AG04450 (cell line): ENCODE measurements at places on chromosomes 7 and 10.

- no peak for DNase-seq
Measured at GRCh38 chr10:8273749-8274148, 219.3 kb downstream of the GATA3 start.

DNA sequence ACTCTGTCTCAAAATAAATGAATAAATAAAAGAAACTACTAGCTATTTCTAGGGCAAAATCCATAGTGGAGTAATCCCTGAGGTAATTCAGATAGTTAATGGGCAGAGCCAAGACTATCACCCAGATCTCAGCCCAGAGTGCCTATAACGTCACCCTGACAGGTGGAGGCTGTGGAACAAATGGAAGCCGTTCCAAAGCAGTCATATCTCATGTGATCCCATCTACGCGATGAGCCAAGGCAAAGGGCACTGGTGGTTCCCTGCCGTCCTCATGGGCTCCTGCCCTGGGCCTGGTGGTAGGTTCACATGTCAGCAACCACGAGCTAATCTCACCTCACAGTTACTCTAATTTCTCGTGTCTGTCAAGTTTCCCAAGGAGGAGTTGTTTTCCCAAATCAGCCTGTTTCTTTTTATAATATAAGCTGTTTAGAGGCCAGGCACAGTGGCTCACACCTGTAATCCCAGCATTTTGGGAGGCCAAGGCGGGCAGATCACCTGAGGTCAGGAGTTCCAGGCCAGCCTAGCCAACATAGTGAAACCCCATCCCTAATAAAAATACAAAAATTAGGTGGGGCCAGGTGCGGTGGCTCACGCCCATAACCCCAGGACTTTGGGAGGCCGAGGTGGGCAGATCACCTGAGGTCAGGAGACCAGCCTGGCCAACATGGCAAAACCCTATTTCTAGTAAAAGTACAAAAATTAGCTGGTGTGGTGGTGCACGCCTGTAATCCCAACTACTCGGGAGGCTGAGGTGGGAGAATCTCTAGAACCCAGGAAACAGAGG is 22.5 kb upstream of the ASCC1 start:
- no peak for DNase-seq

DNA sequence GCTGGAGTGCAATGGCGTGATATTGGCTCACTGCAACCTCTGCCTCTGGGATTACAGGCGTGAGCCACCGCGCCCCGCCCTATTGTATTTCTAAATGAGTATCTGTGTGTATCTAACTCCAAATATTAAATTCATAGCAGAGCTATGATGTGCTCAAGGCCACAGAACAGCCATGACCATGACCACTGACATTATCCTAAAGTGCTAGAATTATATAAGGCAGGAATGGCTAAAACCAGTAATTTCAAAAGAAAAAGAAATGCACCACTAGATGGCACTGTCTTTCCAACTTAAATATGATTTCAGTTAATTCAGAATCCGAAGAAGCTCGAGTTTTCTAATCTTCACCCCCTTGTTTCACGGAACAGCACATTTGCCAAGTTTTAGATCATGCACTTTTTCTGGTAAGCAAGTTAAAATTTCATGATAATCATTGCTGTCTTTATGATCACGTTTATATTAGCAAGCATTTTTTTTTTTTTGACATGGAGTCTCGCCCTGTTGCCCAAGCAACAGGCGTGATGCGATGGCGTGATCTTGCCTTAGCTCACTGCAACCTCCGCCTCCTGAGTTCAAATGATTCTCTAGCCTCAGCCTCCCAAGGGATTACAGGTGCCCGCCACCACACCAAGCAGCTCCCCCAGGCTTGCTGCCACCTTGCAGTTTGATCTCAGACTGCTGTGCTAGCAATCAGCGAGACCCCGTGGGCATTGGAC is 65.3 kb downstream of the OR13A1 start:
- no peak for DNase-seq

GRCh38 chr7:45690762-45691150 is 116.6 kb downstream of the ADCY1 start:
- DNase-seq: no peak

GRCh38 chr10:3782451-3783315 is 2.3 kb downstream of the KLF6 start:
- DNase-seq: peak; percentile 88

DNA sequence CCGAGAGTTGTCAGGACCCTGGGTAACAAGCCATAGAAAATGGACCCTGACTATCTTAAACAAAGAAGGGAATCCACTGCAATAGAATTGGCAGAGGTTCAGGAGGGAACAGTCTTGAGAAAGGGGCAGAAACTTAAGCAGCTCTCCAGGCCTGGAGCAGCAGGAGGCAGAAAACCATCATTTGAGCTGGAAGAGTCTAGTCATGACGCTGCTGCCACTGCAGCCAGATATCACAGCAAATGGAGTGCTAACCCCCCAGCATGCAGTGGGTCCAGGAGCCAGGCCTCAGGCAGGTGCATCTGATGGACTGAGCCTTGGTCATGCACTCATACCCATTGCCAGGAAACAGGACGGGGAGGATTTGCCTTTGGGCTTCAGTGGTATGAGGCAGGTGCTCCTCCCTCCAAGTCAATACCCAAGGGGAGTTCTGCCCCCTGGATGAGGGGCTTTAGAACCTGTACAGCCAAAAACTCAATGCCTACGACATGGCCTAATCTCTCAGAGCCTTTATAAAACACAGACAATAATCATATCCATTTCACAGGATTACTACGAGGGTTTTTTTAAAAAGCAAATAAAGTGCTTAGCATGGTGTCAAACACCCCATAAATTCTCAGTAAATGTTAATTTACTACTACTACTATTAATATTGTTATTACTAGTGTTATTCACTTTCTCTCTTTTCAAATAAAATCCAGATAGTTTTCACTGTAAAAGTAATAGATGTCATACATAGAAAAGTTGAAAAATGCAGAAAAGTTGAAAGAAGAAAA is 30.7 kb downstream of the DUSP5 start:
- no peak for DNase-seq

DNA sequence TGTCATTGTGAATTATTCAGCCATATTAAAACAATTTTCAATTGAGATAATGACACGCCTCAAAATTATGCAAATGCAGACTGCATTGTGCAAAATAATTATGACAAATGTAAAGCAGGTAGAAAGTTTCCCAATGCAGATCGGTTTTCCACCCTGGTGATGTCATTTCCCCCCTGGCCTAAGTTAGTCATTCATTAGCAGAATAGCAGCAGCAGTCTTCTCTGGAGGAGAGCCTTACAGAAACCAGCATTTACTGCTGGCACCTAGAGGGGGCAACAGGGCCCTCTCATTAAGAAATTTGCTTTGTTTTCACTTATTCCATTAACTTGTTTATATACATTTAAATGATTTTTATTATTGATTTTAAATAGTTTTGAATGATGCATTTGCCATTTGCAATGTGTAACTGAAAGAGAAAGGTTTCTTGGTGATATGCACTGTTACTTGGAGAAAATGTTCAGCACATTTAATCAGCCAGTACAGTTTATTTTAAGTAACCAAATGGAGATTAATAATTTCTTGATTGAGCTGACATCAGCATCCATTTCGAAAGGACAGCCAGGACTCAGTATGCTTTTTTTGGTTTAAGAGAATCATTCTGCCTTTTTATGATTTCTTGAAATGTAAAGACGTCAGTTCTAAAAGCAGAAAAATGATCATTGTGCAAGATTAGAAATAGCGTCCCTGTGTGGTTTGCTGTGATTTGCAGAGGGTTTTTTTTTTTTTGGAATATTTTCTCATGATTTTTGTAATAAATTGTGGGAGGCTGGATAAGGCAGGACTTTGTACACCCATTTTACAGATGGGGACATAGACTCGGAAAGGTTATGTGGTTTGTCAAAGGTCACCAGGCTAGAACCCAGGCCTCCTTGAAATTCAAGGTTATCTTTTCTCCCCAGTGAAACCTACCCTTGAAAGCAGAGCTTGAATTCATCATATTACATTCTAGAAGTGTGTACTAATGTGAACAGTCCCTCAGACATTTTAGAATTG is 3.5 kb downstream of the ARID5B start:
- no peak for DNase-seq

DNA sequence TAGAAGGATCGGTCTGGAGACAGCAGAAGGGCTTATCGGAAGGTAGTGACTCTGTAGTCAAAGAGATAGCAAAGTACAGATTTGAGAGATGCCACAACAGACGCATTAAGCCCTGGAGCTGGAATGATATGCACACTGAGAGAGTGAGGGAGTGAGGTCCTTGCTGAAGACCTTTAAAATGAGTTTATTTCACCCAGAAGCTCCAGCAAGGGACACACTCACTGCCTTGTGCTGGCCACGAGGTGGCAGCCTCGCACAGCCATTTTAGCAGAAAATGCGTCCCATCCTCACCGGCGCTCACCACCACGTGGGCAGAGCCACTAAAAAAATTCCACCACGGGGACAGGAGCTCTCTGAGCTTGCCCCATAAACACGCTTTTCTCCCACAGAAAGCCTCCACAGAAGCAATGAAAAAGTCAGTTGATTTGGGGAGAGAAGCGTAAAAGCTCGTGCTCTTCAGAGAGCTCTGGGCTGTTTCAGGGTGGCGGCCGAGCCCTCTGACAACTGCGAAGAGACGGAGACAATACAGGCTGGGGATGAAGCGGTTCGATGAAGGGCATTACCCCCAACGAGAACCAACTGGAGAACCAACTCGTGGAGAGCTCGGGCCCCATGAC is 163.0 kb upstream of the KLF14 start:
- no peak for DNase-seq

GRCh38 chr10:86506062-86506461 is 15.5 kb downstream of the WAPL start:
- DNase-seq: no peak

DNA sequence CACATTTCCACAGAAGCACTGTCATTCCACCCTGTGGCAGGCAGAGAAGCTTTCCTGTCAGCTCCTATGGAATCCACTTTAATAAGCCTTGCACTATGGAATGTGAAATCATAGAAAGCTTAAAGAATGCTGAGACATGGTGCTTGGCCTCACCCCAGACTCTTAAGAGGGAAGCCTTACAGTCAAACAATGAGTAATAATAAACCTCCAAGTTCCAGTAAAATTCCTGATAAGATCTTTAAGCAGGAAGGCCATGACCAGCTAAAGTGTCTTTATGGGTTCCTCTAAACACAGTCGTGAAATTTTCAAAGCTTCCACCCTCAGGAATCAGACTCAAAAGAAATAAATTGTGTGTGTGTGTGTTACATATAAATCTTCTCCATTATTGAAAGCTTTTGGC is 11.9 kb upstream of the TEX36 start:
- DNase-seq: peak; percentile 38

DNA sequence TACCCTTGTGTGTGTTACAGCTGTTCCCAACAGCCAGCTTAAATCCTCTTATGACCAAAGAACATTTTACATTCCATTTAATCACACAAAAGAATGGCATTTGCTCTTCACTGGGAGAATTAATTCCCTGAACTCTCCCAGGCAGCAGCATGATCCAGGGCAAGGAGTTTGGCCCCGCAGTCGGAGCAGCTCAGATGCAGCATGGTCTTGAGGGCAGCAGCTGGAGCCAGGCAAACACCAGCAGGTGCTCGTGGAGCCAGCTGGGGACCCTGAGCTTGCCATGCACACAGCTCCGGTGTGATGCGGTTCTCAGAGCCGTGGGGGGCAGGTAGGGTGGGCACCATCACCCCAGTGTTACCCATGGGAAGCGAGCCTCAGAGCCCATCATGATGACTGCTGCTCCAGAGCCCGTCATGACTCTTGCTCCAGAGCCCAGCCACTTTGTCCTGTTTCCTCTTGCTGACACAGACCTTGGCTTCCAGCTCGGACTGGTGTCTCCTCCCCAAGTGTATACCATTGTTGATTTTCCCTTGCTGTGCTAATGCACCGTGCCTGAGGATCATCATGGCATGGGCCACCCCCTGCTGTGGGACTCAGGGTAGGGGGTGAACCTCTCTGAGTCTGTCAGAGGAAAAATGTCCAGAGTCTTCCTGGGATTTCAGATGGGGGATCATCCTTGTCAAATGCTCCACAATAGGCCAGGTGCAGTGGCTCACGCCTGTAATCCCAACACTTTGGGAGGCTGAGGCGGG is 75.8 kb downstream of the ZRANB1 start:
- DNase-seq: no peak

DNA sequence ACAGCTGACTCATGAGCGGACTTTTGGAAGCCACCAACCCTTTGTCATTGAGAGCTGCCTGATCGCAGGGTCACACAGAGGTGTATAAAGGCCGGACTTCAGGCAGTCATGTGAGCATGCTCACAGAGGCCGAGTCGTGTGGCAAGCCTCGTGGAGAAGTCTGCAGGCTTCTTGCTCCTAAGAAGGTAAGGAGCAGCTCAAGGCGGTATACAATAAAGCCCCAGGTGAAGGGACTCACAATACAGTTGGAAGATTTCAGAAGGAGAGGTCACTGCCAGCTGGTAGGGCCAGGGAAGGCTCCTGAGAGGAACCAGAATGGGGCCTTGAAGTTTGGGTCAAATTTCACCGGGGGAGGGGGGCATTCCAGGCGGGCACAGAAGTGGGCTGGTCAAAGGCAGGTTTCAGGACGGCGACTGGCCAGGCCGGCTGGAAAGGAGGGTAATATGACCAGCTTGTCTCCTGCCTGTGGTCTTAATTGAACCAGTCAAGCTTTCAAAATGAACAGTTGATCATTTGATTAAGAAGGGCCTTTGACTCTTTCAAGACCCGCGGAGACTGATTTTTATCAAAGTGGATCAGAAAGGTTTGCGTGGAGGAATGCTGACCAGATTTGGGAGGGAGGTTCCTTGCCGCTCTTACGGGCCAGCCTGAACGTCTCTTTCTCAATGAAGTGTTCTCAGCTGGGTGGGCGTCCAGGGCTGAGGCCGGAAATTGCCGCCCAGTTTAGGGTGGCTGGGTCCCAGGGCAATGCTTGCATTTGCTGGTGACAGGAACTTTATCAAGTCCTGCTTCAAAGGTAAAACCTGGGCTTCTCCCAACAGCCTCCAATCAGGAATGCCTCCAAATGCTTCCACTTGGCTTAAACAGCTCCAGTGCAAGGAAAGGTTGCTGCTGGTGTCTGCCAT is 178.6 kb downstream of the EMX2 start:
- DNase-seq: no peak

- no peak for DNase-seq
Measured at GRCh38 chr10:124983321-124983720, 41.4 kb downstream of the ZRANB1 start.

DNA sequence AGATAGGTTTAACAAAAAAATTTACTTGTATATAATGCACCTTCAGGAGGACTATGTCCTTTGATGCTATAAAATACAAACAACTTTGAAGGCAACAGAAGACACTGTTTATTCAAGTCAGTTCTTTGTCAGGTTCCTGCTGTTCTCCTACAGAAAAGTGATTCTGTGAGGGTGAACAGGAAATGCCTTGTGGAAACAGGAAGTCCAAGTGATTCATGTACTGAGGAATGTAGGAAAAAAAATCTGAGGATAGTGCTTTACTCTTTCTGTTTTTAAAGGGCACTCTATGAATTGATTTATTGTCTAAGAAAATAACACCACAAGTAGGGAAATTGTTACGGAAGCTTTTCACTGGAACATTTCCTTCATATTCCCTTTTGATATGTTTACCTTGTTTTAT is 171.9 kb downstream of the HDAC9 start:
- peak; percentile 47 for DNase-seq

GRCh38 chr7:127018889-127019288 is 233.9 kb downstream of the GRM8 start:
- no peak for DNase-seq

GRCh38 chr10:6164271-6165095 is 38.2 kb upstream of the PFKFB3 start:
- no peak for DNase-seq
